ENCODE measurements at places on chromosomes 3 and 15.

DNA sequence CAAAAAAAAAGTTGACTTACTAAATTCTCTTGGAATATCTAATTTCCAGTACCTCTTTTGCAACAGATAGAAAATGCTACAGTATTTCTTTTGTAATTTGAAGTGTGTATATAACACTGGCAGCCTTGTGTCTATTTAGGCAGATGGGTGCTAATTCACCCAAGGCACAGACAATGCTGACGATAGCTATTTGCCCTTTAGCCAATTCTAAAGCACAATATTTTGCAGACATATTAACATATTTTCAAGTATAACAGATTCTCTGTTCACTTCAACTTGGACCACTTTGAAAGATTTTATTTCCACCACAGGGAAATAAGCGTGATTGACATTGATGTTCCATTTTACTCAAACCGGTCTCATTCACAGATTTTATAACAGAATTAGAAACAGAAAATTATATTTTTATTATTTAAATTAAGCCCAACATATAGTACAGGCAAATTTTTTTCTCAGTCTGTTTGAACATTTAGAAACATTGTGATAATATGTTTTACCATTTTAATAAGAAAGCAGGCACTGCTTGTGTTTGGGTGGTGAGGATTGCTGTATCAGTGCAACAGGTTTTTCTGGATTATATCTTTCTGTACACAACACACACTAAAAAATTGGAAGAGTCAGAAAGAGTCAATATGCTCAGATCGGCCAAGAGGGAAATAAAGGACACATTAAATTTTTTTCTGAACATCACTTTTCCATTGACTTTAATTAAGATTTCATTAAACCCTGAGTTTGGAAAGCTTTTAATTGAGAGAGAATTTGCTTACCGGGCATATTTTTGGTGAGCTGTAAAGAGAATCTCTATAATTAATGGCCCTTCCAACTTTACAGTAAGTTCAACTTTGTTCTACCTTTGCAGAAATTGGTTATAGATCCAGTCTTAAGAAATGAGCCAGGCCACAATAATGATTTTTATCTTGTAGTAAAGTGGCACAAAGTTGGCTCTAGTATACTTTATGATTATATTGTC lies 327.3 kb upstream of the NR2F2 start:
- no peak for DNase-seq

- peak; percentile 67 for DNase-seq
These were observed 328.0 kb upstream of the MDFIC2 start for GRCh38 chr3:70640481-70640880.

DNA sequence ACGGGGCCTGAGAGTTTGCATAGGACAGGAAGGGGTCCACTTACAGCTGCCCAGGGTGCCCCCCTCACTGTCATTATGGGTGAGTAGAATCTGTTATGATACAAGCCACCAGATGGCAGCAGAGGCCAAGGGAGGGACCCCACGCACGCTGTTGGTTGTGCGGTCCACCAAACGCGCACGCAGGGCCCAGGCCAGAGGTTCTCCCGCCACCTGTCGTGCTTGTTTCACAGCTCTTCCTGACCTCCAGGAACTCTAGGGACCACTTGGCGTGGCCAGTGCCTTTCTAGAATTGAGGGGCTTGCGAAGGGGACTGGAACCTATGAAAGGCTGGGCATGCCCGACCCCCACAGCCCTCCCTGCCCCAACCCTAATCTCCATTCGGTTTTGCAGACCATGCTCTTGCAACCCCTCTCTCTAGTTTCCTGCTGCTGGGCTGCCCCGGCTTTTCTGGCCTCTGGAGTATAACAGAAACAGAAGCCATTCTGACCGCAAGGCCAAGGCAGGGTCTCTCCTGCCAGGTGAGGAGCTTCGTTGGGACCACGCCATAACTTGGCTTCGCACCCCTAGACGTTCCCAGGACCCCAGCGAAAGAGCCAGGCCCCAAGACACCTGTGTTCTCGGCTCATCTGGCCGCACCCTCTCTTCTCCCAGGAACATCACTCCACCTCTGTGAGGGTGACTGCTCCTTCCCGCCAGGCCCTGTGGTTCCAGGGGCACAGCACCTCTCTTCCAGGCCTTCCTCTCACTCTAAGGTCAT lies 46.0 kb downstream of the ALDH1L1 start:
- DNase-seq = no peak

DNA sequence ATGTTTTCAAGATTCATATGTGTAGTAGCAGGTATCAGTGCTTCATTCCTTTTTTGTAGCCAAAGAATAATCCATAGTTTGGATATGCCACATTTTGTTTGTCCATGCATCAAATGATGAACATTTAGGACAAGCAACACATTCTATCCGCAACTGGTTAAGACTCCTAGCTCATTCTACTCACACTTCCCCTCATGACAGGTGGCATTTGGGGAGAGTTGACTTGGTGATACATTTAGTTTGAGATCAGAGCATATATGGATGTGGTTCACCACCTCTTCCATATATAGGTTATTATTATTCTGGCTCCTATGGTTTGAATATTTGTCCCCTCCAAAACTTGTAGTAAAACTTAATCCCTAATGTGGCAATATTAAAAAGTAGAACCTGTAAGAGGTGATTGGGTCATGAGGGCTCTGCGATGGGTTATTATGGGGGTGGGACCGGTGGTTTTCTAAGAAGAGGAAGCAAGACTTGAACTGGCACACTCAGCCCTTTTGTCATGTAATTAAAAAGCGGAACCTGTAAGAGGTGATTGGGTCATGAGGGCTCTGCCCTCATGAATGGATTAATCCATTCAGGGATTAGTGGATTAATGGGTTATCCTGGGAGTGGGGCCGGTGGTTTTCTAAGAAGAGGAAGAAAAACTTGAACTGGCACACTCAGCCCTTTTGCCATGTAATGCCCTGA lies 75.3 kb upstream of the HRH1 start:
- no peak for DNase-seq

- DNase-seq = no peak
These were observed 295.4 kb upstream of the RORA start for GRCh38 chr15:61524545-61524944.

DNA sequence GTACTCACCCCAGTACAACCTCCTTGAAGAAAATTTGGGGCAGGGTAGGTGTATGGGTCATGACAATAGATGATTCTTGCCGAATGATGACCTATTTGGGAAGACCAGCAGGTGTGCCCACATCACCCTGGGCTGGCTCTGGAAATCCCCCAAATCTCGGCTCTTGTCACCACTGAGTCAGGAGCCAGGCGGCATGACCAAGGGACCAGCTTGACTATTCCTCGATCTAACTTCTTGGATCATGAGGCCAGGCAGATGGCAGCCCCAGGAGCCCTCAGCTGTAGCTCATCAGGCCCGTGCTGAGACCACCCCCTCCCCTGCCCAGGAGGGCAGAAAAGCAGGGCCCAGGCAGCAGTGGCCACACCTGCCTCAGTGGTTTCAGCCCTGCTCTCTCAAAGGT lies 9.2 kb upstream of the MUC4 start:
- no peak for DNase-seq

DNA sequence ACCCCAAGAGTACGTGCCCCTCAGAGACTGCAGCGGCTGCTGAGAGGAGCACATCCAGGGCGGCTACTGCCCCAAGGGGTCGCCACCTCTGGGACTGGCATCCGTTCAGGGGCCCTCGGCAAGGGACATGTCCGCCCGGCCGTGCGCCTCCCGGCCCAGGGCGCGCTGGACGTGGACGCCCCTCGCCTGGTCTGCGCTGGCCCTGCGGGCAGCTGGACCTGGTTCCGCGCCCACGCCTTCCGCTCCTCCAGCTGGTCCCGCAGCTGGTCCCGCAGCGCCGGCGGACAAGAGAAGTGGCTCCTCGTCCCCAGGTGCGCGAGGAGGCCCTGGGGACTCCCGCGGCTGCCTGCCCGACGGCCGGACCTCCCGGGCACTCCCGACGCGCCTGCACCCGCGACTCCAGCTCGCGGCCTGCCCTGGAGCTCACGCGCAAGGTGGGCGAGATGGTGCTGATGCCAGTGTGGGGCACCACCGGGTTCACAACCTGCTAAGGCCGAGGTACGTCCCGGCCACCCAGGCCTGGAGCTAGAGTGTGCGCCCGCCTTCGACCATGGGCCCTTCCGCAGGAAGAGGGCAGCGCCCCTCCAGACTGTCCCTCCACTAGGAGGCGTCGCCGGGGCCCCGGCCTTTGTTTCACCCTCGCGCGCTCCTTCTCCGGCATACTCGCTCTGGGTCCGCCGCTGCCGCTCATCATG lies 14.4 kb upstream of the GP9 start:
- DNase-seq = no peak

- no peak for DNase-seq
These were observed 3.9 kb downstream of the GP5 start for GRCh38 chr3:194395212-194395611.

DNA sequence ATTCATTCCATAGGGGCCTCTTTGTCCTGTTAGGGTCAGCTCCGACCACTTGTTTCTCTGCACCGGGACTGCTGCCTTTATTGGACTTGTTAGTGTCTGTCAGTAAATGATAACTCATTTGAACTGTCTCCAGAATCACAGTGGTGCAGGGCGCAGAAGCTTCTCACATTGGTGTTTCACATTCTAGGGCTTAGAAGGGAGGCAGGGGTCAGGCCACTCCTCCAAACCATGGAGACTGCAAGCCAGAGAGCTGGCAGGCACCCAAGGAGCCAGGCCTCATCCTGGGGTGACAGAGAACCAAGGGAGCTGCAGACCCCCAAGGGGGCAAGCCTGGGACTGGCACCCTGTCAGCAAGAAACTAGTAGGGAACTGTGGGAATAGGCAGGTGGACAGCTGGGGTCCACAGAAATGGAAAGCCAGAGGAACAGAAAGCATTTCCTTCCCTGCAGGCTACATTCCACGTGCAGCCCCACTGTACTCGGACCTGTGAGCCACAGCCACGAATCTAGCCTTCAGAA lies 49.1 kb downstream of the CCNL1 start:
- DNase-seq = no peak

DNA sequence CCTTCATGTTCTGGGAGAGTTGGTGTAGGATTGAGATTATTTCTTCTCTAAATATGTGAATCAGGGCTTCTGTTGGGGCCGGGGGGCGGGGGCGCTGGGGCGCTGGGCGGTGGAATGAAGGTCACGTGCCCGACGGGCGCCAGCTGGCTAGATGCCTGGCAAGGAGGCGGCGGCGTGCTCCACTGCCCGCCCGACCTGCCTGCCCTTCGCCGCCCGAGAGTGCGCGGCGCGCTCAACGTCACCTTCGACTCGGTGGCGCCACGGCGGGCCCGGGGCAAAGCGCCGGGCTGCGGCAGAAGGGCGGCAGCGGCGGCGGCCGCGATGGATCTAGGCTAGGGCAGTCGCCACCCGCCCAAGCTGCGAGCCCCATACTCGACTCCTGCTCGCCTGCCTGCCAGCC lies 47.0 kb upstream of the LHFPL4 start:
- no peak for DNase-seq

GRCh38 chr3:103499967-103500366 lies 1065.2 kb downstream of the ZPLD1 start:
- DNase-seq = no peak

GRCh38 chr3:52317208-52318000 lies 1.3 kb downstream of the DNAH1 start:
- DNase-seq = no peak

Measured in NCI-H446 treated with DMSO at 0.1 percent for 48 hours (cell line).